ENCODE measurements at places on chromosomes 7 and 10.

DNA sequence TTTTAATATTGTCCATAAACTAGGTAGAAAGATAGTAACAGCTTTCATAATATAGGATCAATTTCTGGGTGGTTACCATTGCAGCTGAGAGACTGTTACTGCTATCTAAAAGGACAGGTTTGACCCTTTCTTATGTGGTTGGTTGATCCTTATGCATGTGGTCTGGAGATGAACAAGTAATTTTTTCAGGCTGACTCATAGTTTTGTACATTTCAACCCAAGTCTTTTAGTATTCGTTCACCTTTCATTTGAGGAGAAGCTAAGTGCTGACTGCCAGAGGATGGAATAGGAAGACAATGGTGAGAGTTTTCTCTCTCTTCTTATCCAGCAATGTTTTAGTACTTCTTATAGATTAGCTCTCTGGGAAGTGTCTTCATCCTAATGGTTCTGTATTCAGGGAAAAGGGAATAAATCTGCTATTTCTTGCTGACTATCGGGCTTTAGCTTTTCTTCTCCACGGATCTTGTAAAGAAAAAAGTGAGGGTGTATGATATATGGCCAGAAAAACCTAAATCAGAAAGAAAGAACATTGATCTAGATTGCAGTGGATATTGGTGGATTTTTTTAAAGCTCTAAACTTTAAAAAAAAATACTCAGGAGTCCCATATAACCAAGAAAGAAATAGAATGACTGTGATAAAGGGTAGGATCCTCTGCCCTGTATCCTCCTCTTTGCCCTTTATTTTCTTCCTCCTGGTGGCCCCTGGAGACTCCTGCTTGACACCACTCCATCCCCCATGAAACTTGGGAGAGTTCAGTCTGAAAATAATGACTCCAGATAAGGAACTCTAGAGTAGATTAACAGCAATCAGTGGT is 88.0 kb downstream of the CPED1 start:
- no peak for DNase-seq

- no peak for DNase-seq
These were observed 294.3 kb downstream of the RPS24 start for GRCh38 chr10:78327778-78328591.

DNA sequence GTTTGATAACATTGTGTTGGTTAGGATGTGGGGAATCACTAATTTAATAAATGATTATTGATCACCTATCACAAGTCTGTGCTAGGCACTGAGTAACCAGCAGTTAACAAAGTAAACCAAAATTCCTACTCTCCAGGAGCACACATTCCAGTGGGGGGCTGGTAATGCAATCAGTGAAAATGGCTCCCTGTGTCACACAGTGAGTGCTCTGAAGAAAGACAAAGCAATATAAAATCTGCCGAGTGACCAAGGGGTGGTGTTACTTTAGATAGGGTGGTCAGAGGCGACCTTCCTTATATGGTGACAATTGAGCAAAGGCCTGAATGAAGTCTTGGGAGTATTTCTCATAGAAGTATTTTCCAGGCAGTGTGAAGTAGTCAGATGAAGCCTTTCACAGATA is 13.6 kb upstream of the SMC3 start:
- DNase-seq, result no peak

DNA sequence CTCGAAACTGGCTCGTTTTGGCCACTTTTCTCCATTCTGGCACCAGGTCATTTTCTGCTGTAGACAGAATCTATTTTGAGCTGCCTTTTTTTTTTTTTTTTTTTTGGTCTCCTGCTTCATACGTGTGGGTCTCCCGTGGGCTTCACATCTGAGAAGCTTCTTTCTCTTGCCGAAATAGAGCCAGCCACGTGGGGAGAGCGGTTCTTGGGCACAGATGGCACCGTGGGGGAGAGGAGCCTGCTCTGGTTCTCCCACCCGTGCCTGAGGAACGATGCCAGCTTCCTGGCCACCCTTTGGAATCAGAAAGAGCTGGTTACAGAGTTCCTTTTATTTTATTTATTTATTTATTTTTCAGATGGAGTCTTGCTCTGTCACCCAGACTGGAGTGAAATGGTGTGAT is 48.7 kb upstream of the OCM2 start:
- peak; percentile 34 for DNase-seq

- no peak for DNase-seq
These were observed 3.4 kb upstream of the CLDN15 start for GRCh38 chr7:101241015-101241363.

DNA sequence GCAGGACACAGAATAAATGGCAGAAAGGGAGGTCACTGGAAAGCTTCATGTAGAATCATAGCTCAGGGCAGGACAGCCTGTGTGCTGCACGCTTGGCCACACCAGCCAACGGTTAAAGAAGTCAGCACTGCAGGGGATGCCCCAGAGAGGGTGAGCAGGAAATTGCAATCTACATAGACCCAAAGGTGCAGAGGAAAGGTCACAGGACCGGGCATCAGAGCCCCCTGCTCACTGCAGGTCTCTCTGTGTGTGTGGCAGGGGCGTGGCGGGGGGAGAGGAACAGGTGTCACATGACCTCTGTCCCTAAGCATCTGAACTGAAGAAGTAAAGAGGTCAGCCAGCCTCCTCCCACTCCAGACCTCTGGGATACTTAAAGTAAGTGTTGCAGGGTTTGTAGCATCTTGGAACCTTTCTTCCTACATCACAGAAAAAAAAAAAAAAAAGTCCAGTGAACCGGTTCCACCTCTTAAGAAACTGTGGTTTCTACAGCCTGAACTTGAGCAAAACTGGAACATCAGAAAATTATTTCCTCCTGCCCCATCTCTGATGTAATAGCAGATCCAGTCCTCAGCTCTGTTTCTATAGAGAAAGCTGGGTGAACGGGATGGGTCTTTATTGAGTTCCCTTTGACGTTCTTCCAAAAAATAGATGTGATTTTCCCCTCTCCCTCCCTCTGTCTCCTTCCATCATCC is 64.3 kb downstream of the RGS10 start:
- no peak for DNase-seq

DNA sequence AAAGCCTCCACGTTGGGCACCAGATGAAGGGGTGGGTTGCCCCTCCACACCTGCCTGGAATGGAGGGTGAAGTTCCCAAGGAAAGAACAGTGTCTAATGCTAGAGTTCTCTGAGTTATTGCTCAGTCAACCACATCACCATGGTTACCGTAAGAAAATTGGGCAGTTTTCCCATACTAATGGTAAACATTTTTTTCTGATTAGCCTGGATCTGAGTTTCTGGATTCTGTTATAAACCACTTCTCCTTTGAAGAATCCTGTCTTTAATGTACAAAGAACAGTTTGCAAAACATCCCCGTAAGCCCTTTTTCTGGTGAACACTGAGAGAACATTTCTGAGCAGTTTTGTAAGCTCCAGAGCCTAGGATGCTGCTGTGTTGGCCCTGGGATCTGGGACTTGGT is 45.5 kb downstream of the ABCC2 start:
- DNase-seq, result no peak

DNA sequence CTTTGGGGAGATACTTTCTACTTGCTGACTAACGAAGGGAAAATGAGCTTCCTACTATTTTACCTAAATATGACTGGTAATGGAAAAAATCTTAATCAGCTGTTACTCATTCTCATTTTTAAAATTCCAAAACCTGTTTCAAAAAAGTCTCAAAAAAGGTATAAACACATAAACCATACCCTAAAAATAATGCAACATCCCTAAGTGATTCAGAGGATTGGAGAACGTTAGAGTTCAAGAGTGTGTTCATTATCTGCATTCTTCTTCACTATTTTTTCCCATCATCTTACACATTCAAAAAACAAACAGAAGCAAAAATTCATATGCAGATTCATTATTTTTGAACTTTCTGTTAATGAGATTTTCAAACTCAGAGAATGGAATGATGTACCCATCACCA is 150.4 kb upstream of the GNAI1 start:
- DNase-seq, result no peak

- DNase-seq, result no peak
These were observed 266.0 kb downstream of the USP6NL start for GRCh38 chr10:11345224-11346054.

DNA sequence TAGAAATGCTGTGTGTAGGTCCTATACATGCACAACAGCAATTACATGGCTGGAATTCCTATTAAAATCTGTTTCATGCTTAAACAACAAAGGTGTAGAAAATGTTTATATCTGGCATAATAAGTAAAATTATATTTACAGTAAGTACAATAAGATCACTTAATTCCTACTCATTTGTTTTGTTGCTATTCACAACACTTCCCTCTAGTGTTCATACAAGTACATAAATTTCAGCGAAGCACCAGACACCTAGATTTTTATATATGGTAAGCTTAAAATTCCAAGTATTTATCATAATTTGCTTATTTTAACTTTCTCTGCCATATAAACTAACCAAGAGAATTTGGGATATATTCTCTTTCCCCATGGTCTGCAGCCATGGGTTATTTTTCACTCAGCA is 51.8 kb upstream of the ANK3 start:
- DNase-seq, result no peak

GRCh38 chr7:150335108-150335773 is 6.2 kb downstream of the RARRES2 start:
- DNase-seq, result no peak

GRCh38 chr10:3043512-3044368 is 23.6 kb upstream of the PFKP start:
- DNase-seq, result peak; percentile 49

- DNase-seq, result no peak
These were observed 26.5 kb downstream of the LMTK2 start for GRCh38 chr7:98133181-98133580.

GRCh38 chr7:142279601-142280000 is 21.7 kb upstream of the PRSS58 start:
- no peak for DNase-seq

GRCh38 chr10:79491143-79491835 is 21.0 kb upstream of the EIF5AL1 start:
- no peak for DNase-seq

GRCh38 chr7:120785095-120785494 is 72.8 kb downstream of the TSPAN12 start:
- DNase-seq, result no peak

GRCh38 chr10:92965314-92965713 is 95.3 kb upstream of the CYP26C1 start:
- no peak for DNase-seq

GRCh38 chr7:5692112-5692844 is 89.2 kb downstream of the RNF216 start:
- peak; percentile 29 for DNase-seq

GRCh38 chr7:121634356-121634755 is 238.2 kb upstream of the FAM3C start:
- DNase-seq, result no peak

GRCh38 chr10:36765782-36766414 is 359.5 kb upstream of the ANKRD30A start:
- DNase-seq, result no peak

- DNase-seq, result no peak
These were observed 12.7 kb downstream of the LMTK2 start for GRCh38 chr7:98119256-98119918.

DNA sequence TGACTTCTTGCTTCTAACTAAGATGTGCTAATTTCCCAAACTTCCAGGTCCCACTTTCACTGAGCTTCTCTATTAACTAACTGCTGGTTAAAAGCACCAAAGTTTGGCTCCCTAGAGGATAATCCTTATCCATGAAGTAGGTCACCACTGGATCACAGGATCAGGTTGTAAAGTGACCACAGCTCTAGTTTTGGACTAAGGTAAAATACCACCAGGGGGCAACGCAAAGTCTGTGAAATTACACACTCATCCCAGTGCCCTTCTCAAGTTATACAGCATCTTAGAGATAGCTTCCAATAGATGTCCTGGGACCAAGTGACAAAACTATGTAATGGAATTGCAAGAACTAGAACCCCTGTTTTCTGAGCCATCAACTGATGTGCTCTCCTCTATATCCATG is 116.4 kb upstream of the ASAH2 start:
- DNase-seq, result no peak

- no peak for DNase-seq
These were observed 238.4 kb upstream of the MEOX2 start for GRCh38 chr7:15924910-15925309.

- DNase-seq, result no peak
These were observed 49.7 kb downstream of the CDK14 start for GRCh38 chr7:90645784-90646183.

DNA sequence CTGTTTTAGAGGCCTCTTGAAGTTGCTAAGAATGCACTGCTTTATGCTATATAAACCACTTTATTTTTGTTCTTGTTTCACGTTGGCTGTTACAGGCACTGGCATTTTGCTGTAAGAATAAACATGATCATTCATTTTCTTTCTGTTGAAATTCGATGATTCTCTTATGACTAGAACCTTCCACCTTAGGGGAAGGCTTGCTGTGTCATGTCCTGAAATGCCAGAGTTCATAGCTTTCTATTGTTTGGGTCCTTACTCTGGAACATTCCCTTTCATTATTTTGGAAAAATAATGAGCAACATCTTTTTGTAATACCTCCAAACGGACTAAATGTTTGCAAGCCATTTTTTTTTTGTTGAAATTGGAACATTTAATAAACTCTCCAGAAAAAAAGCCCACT is 495.1 kb upstream of the POT1 start:
- DNase-seq, result no peak

- DNase-seq, result no peak
These were observed 179.0 kb downstream of the DIP2C start for GRCh38 chr10:510415-510881.

GRCh38 chr7:142808461-142808801 is 37.7 kb downstream of the PRSS2 start:
- no peak for DNase-seq

DNA sequence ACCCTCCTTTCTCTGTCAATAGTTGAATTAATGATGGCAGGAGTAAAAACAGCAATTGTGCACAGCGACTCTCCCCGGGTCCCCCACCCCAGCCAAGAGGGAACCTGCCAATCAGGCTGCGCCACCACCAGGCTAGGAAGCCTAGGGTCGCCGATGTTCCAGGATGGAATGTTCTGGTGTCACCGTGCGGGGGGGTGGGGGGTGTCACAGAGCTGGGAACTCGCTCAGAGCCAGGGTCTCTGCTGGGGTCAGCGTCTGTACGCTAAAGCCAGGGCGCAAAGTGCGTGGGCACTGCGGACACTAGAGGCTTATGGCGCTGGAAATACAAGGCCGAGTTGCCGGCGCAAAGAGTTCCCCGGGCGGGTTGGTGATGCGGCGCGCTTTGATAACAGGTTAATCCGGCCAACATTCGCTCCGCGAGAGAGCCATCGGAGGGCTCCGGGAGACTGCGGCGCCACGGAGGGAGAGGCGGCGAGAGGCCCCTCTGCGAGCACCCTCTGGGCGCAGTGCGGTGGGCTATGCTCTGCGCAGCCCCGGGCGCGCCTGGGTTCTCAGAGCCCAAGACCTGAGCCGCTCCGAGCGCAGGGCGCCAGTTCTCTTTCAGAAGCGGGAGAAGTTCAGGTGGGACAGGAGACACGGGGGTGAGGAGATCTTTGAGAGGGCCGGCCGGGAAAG is 192.3 kb downstream of the EMX2 start:
- no peak for DNase-seq

Data from caudate nucleus (tissue), 63 donors.